ENCODE measurements at places on chromosomes 2 and 18.
A peak's percentile ranks its signal among the peaks of the same experiment; 100 is the strongest.

- no peak for DNase-seq
These were observed 14.6 kb downstream of the NBAS start for GRCh38 chr2:15546297-15547098.

DNA sequence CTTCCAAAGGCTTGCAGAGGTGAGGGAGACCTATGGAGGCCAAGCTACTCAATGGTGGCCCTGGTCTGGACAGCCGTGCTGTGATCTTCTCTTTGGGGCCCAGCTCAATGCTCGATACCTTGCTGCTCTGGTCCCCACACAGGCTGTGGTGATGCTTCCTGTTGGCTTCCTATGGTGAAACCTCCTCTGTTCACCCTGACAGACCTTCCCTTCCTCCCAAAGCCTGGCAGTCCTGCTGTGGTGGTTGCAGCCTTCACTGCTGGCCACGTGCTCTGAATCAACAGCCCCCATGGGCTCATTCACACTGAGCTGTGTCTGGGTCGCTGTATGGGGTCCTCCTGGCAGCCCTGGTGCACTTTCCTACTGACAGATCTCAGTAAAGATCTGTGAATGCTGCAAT, 31.0 kb upstream of the GALR1 start:
- no peak for DNase-seq

- no peak for DNase-seq
These were observed 26.9 kb downstream of the EHD3 start for GRCh38 chr2:31260870-31261269.

- no peak for DNase-seq
These were observed 140.1 kb downstream of the NOL4 start for GRCh38 chr18:34084635-34085034.

- no peak for DNase-seq
These were observed 26.7 kb upstream of the FAM237A start for GRCh38 chr2:206615417-206616089.

GRCh38 chr2:109472974-109473373, 140.8 kb downstream of the SEPTIN10 start:
- peak; percentile 71 for DNase-seq

GRCh38 chr2:160747501-160748170, 254.0 kb upstream of the RBMS1 start:
- no peak for DNase-seq

DNA sequence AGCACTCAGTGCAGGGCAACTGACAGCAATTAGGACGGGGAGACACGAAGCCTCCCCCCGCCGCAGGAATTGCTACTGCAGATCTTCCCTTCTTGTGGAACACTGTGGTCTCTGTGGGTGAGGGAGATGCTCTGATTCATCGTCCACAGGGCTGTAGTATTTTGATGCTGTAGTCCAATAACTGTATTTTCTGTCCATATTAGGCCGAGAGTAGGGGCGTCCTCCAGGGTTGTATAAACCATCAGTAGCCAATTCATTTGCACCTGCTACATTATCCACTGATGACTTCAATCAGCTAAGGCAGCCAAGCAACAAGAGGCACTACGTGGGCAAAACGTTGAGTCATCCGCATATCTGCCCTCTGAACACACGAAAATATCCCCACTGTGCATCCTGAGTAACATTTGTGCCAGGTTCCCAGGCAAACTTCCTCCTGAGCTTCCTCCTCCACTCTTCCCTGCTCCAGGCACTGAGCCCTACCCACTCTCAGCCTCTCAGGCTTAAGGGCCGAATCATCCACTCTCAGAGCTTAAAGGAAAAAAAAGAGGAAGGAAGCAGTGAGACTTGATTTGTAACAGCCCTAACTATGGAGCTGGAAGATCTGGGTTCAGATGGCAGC, 62.1 kb downstream of the LBH start:
- no peak for DNase-seq
